Small intestine (tissue), 16 donors: ENCODE measurements at places on chromosomes 5 and 9.
A peak's percentile ranks its signal among the peaks of the same experiment; 100 is the strongest.

- DNase-seq = no peak
Measured at GRCh38 chr9:8905731-8906130, 1106.2 kb upstream of the DMAC1 start.

- no peak for DNase-seq
Measured at GRCh38 chr5:84688566-84688965, 303.9 kb upstream of the EDIL3 start.

- DNase-seq = no peak
Measured at GRCh38 chr5:143434261-143435209, 31.0 kb upstream of the NR3C1 start.

DNA sequence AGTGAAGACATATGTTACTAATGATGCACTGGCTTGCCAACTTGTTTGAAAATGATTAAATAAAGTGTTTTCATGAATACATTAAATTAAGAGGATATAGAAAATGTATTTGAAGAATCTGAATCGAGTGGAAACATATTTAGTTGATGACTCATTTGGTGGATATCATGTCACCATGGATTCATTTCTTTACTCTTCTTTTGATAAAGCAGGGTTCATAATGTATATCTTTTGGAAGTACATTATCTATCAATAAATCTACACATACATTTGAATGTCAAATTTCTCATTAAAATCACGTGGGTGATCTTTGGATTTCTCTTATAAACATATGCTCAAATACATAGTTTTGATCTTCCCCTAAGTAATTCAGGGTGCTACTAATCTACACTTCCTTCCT lies 1148.1 kb upstream of the ACO1 start:
- DNase-seq = no peak

GRCh38 chr9:8653855-8654254 lies 854.3 kb upstream of the DMAC1 start:
- no peak for DNase-seq

GRCh38 chr9:91546574-91546973 lies 122.9 kb upstream of the NFIL3 start:
- DNase-seq = no peak

- no peak for DNase-seq
Measured at GRCh38 chr9:136829981-136830885, 12.0 kb upstream of the AJM1 start.

DNA sequence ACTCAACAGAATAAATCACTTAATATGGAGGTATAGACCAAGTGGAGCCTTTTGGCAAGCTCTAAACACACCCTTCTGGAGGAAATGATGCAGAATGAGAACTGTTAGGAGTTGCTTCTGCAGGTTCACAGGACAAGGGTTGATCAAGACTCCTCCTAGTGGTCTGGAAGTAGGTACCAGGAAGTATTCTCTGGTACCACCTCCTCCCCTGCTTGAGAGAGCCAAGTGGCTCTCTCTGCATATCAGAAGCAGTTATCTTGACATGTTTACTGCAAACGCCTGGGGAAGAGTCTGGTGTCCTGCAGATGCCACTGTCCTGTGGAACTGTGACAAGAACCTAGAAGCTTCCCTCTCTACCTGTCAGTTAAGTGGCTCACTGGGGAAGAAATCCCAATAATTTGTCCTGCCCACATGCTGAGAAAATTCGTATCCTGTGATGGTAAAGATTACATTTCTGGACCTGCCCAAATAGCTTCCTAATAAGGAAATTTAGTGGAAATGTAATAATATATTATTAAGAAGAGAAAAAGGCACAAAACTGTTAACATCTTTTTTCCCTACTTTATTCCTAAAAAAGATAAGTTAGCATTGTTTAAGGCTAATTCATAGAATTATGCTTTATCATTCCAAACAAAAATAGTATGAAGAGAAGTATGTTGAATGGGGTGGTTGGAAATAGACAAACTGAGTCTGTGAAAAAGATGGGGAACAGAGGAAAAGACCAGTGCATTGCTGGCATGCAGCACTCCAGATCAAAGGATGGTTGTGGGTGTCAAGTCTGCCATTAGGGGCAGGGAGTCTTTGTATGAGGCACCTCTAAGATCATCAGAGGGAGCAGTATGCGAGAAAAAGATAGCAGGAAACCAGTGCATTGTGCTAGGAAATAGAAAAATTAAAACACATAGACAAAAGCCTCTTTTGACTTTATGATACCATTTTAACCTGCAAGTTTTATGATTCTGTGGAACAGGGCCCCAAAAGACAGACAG lies 118.8 kb downstream of the CDC42SE2 start:
- DNase-seq = peak; percentile 62

GRCh38 chr9:14348373-14349145 lies 34.6 kb upstream of the NFIB start:
- DNase-seq = peak; percentile 19

DNA sequence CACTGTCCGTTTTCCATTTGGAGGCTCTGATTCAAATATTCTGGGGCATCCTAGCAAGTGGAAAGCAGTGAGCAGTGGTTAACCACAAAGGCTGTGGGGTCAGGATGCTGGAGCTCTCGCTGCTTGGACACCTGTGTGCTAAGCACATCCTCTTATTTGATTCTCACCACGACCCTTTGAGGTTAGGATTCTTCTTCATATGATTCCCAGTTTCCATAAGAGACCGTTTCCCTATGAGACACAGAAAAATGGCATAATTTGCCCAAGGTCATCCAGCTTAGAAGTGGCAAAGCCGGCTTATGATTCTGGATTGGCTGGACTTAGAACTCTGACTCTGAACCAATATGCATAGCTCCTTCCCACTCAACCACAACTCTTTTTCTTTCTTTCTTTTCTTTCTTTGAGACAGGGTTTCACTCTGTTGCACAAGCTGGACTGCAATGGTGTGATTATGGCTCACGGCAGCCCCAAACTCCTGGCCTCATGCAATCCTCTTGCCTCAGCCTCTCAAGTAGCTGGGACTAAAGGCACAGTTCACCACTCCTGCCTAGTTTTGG lies 207.7 kb downstream of the TTLL11 start:
- peak; percentile 15 for DNase-seq

DNA sequence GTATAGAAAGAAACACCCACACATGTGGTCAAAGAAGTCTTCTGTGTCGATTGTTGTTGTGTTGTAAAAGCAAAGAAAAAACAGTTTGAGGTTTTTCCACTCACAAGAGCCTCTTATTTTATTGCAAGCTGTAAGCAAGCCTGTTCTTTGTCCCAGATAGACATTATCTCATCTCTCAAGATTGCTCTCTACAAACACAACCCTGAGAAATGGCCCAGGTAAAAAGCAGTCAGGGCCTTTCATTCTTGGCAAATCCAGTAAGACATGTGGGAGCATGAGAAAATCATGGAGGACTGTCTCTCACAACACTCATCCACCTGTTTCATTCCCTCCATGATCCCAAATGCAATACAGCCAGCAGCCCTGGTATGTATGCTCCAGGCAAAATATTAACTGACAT lies 286.6 kb upstream of the POU5F2 start:
- no peak for DNase-seq

GRCh38 chr5:123087173-123088030 lies 1.6 kb upstream of the PRDM6 start:
- DNase-seq = no peak

DNA sequence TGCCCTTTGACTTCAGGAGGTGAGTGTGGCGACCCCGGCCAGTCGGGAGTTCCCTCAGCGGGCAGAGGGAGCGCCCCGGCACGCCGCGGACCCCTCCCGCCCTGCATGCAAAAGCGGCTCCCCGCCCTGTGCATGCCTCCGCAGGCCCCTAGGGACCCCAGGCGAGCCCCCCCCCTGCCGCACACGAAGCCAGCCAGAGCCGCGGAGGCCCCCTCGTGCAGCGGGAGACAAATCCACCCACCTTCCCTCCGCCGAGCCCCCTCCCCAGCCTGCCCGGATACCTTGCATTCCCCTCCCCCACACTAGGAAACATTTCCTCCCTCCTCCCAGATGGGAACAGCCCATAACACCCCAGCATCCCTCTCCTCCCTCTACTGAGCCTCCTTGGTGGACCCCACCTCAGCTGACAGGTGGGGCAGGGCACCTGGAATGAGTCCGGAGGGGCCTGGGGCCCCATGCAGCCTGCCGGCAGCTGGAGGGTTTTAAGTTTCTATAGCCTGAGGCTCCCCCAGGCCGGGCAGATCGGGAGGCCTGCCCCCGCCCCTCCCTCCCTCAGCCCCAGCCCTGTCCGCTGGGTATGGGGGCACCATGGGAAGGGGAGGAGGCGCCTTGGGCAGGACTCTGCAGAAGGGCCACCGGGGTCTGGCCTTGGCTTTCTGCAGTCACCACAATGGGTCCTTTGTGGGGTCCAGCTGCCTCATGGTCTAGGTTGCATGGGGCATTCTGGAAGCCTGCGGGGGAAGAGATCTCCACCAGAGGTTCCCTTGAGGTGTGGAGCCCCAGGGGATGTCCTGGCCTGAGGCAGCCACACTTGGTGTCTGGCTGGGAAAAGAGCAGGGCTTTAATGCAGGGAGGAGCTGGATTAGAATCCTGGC lies 601 bp downstream of the ERGIC1 start:
- DNase-seq = peak; percentile 43

DNA sequence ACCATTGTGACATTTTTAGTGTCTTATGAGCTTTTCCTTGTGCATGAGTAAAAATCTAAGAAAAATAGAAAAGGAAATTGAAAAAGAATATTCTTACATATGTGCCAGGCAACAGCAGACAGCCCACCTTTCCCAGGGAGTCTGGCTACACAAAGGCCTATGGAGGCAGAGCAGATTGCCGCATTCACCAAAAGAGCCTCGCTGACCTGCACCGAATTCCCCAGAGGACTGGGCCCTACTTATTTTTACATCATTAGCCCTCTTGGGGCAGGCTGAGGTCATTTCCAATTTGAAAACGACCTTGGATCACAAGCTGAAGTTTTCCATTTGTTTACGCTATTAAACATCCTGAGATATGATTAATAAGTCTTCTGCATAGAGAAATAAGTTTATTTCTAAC lies 66.2 kb upstream of the WDR41 start:
- no peak for DNase-seq

GRCh38 chr5:75524071-75524470 lies 12.4 kb downstream of the POLK start:
- DNase-seq = no peak

GRCh38 chr5:74725331-74725730 lies 40.3 kb downstream of the HEXB start:
- DNase-seq = no peak

DNA sequence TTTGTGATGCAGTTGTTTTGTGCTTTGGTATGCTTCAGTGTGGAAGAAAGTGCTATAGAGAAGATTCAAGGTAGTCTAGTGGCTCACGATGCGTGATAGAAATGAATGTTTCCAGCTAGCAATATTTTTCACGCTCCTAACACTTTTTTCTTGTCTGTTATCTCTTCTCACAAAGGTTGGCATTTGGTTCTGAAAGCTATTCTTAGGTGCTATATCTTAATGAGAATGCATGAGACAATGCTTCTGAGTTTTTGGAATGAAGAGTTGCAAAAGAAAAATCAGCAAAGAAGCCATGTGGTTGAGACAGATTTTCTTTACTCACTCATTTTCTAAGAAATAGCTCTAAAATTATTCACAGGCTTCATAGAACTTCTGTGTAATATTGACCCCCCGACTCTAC lies 122.6 kb downstream of the PDE8B start:
- no peak for DNase-seq

- no peak for DNase-seq
Measured at GRCh38 chr5:107285772-107286171, 385.0 kb downstream of the EFNA5 start.

DNA sequence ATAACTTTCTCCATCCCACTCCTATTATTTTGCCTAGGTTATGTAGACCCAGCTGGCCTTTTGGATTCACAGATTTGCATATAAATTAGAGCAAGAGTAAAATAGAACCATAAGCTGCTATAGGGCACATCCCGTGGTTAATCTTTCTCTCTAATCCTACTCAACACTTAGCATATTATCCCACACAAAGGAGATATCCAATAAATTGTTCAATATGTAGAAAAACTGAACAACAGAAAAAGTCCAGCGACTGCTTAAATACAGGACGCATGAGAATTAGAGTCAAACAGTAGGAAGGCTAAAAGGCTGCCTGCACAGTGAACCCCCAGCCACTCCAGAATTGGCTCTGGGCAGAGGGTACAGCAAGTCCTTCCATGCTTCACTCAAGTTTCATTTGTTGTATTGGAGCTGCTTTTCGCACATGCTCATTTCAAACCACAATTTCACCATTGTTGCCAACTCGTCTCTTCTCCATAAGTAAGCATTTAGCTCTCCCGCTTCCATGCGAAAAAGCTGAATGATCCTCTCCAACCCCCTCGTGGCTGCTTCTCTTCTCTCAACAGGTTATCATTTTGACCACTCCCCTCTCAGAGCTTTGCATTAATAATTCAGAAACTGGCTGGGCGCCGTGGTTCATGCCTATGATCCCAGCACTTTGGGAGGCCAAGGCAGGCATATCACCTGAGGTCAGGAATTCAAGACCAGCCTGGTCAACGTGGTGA lies 14.1 kb upstream of the IQGAP2 start:
- DNase-seq = no peak

DNA sequence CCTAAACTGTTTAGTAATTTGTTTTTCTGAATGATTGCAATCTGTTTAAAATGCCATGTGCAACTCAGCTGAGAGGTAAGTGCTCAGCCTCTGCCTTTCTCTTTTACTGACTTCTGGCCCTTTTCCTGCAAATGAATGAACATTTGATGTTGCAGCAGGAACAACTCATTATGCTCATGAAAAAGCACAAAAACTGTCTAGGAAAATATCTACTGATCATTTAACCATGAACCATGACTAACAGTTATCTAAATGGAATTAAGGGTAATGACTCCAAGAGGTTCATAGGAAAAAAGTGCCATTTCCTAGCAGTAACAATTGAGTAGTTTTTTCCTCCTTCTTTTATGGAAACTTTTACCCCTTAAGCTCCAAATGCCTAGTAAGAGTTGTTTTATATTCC lies 70.6 kb upstream of the ANKH start:
- DNase-seq = no peak

GRCh38 chr9:73434826-73435225 lies 283.2 kb downstream of the ANXA1 start:
- DNase-seq = no peak

DNA sequence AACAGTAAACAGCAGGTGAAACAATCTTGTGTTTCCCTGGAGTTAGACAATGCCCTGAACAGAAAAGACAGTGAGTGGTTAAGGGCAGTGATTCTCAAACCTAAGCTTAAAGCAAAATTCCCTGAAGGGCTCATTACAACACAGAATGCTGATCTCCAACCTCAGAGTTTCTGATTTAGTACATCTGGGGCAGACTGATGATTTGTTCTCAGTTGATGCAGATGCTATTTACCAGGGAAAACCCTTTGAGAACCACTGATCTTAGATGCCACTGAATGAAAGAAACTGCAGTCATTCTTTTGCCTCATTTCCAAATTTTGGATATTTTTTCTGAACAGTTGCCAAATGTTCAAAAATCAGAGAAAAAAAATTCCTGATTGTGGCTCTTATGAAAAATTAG lies 18.7 kb upstream of the ADAM19 start:
- DNase-seq = no peak
